ENCODE measurements at places on chromosomes 2 and 18.
A peak's percentile ranks its signal among the peaks of the same experiment; 100 is the strongest.

DNA sequence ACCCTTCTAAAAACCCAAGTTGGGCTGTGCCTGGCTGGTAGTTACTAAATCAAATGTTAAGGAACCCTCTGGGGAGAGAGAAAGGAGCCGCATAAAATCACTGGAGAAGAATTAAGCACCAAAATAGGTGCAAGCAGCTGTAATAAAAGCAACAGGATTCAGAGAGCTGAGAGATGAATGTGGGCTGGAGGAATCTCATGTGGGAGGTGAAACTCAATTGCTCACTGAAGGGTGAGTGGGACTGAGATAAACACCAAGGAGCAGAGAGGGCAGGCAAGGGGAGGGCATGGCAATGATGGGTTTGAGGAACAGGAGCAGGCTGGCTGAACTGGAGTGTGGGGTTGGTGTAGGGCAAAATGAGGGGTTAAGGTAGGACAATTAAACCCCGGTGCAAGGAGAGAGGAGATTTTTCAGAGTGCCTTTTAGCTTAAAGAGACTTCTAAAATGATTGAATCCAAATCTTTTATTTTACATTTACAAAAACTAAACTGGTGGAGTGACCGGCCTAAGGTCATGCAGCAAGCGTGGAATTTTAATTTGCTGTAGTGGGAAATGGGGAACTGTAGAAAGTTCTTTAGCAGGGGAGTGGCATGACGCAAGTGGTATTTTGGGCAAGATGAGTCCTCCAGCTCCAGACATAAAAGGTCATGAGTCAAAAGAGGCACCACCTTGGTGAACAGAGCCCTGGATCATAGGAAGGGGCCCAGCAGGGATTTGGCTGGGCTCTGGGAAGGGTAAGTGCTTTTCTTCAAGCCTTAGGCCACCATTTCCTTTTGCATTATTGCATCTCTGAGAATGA is 10.5 kb downstream of the PLB1 start:
- no peak for DNase-seq

- DNase-seq, result no peak
These were observed 115.7 kb downstream of the FAM210A start for GRCh38 chr18:13610555-13611141.

GRCh38 chr2:20414806-20415205 is 32.1 kb upstream of the RHOB start:
- no peak for DNase-seq

DNA sequence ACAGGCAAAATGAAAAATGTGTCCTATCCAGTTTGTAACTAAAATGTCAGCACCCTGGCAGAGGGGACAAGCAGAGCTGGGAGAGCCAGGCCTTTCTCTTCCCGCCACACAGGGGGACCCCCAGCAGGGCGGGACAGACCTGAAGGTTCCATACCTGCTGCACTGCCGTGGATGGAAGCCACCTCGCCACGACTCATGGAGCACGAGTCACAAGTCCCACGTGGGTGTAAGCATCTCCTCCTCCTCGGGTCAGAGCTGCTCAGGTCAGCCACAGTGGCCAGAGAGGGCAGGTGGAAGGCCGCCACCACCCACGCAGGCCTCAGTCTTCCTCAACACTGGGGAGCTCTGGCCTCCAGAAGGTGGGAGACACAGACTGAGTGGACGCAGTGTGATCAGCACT is 21.0 kb downstream of the C1QL2 start:
- DNase-seq, result no peak

GRCh38 chr18:57837917-57838548 is 34.9 kb upstream of the ATP8B1 start:
- DNase-seq, result no peak

GRCh38 chr2:95287806-95288205 is 9.3 kb upstream of the KCNIP3 start:
- DNase-seq, result no peak

DNA sequence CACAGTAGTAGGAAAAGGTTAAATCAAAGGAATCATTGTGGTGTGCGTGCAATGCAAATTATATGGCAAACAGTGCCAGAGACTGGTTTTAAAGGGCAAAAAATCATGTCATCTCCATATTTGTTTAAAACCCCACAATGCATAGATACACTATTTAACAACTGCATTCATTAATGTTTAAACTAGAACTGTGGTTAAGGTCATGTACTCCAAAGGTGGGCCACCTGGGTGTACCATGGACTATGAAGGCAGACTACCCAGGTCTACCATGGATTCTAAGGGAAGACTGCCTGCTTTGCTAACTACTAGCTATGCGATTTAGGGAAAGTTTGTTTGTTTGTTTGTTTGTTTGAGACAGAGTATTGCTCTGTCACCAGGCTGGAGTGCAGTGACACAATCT is 356.3 kb downstream of the ZEB2 start:
- DNase-seq, result no peak

DNA sequence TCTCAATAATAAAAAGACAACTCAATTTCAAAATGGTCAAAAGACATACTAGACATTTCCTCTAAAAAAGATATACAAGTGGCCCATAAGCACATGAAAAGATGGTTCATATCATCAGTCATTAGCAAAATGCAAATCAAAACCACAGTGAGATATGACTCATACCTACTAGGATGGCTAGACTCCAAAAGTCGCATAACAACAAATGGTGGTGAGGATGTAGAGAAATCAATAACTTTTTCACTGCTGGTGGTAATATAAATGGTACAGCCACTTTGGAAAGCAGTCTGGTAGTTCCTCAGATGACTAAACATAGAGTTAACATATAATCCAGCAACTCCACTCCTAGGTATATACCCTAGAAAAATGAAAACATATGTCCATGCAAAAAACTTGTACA is 242.3 kb upstream of the NOL4 start:
- DNase-seq, result no peak

DNA sequence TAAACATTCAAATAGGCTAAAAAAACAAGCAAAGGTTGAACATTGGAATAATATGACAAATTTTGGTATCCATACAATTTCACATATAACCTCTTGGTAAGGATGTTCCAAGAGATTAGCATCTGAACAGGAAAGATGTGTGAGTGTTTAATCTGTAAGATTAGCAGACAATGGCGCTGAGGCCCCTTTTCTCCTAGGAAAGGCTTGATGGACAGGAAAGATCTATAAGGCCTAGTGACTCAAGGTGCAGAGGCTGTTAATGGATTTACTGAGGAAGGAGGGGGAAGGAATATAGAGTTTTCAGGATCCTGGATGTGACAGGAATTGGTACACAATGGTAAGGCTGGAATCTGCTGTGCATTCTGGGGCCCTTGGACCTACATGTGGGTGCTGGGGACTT is 48.1 kb upstream of the SMAD2 start:
- DNase-seq, result no peak

GRCh38 chr2:172693037-172693436 is 42.6 kb upstream of the RAPGEF4 start:
- DNase-seq, result peak; percentile 90

GRCh38 chr2:237927986-237928385 is 38.8 kb upstream of the UBE2F start:
- DNase-seq, result peak; percentile 35

- DNase-seq, result no peak
These were observed 151.1 kb downstream of the MCFD2 start for GRCh38 chr2:46764547-46764946.

- no peak for DNase-seq
These were observed 2.7 kb downstream of the CDH7 start for GRCh38 chr18:65753520-65753919.

GRCh38 chr2:99543247-99543646 is 53.4 kb upstream of the REV1 start:
- peak; percentile 81 for DNase-seq

DNA sequence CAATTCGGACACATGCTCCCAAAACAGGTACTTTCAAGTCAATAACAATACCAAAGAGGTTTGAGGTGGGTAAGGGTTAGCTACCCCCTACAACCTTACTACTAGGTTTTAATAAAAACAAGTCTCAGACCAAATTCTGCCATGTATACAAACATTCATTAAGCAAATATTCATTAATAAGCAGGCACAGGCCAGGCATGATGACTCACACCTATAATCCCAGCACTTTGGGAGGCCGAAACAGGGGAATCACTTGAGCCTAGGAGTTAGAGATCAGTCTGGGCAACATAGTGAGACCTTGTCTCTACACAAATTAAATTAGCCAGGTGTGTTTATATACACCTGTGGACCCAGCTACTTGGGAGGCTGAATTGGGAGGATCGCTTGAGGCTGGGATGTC is 11.7 kb upstream of the ELAC1 start:
- DNase-seq, result no peak

GRCh38 chr2:174025271-174026121 is 60.3 kb upstream of the SP3 start:
- peak; percentile 96 for DNase-seq

- no peak for DNase-seq
These were observed 113.0 kb downstream of the DPP4 start for GRCh38 chr2:161961061-161961460.

GRCh38 chr2:120635146-120635545 is 100.5 kb upstream of the GLI2 start:
- no peak for DNase-seq

- DNase-seq, result no peak
These were observed 48.5 kb downstream of the SLC5A7 start for GRCh38 chr2:108034843-108035242.

- no peak for DNase-seq
These were observed 246.3 kb upstream of the NRP2 start for GRCh38 chr2:205435970-205436369.

DNA sequence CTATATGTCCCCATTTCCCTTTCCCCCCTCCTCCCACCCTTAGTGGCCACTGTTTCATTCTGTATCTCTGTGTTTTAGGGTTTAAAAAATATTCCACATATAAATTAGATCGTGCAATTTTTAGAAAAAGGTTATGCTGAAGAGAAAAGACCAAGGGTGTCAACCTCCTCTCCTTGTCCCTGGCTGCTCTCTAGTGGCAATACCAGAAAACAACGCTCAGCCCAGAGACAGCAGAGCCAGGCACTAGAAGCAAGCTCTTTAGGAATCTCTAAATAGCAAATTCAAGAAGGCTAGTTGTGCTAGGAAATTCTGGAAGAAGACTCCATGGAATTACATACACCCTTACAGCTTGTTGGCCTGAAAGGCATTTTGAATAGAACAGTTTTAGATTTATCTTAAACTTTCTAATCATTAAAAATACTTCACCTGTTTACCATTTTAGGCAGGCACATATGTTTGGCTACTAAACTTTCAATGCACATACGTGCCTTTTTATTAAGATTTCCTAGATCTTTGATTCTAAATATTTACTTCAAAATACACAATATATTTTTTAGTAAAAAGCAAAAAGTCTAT is 35.1 kb upstream of the RASGRP3 start:
- peak; percentile 88 for DNase-seq

GRCh38 chr2:169050476-169051240 is 18.7 kb upstream of the DHRS9 start:
- no peak for DNase-seq

DNA sequence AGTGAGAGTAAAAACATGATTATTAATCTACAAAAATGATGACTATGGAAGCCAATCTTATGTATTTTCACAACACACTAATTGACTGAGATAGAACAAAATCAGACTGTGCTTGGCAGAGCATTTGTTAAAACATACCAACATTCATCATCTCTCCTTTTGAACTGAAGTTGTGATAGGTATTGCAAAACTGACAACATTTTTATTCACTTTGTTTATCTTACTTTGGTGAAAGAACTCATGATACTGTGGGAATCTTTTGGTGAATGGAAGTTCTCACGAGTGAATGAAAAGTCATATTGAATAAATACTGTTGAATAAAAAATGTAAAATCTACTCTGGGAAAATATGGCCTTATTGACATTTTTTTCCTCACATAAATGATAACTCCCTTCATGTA is 1430.2 kb upstream of the PIK3C3 start:
- peak; percentile 4 for DNase-seq

DNA sequence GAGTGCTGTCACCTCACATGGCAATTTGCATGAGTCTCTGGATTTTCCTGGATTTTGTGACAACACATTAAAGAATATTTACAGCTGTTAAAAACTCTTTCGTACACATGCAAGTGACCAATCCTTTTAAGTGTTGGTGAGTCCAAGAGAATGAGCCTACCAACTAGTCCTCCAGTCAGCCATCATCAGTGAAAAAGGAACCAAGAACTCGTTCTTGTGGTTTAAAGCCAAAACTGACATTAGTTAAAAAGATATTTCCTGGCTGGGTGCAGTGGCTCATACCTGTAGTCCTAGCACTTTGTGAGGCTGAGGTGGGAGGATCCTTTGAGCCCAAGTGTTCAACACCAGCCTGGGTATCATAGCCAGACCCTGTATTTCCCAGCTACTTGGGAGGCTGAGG is 215.4 kb upstream of the ITGA4 start:
- DNase-seq, result no peak

DNA sequence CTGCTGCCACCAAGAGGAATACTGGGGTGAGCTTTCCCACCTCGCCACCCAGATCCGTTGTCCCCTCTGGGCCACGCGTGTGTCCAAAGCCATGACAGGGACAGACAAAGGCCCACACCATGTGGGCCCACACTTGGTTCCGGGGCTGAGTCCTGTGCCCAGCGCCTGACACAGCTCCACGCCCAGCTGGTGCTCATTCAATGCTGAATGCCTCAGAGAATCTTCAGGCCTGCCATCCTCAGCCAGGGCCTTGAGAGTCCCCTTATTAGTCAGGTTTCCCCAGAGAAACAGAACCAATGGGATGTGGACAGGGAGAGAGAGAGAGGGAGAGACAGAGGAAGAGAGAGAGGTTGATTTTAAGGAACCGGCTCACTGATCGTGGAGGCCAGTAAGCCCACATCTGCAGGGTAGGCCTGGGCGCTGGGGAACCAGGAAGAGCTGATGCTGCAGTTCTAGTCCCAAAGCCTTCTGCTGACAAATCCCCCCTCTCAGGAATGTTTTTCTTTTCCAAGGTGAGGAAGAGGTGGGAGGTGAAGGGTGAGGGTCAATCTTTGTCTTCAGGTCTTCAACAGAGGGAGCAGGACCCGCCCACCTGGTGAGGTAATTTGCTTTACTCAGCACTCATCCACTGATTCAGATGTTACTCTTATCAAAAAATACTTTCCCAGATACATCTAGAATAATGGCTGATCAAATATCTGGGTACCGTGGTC is 10.2 kb upstream of the SPATA3 start:
- no peak for DNase-seq

DNA sequence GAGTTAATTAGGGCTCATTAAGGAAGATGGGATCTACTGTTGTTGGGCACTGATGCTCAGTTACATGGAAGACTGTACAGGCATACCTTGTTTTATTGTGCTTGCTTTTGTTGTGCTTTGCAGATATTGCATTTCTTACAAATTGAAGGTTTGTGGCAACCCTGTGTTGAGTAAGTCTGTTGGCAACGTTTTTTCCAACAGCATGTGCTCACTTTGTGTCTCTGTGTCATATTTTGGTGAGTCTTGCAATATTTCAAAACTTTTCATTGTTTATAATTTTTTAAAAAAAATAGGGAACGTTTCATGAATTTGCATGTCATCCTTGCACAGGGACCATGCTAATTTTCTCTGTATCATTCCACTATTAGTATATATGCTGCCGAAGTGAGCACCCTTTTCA is 15.6 kb downstream of the PHLPP1 start:
- no peak for DNase-seq

- DNase-seq, result no peak
These were observed 459.2 kb downstream of the KCNJ3 start for GRCh38 chr2:155157711-155158110.
